Activated CD8-positive, alpha-beta memory T cell treated with anti-CD3 and anti-CD28 coated beads for 1 hour (primary cell): ENCODE measurements at places on chromosomes 7 and 10.

DNA sequence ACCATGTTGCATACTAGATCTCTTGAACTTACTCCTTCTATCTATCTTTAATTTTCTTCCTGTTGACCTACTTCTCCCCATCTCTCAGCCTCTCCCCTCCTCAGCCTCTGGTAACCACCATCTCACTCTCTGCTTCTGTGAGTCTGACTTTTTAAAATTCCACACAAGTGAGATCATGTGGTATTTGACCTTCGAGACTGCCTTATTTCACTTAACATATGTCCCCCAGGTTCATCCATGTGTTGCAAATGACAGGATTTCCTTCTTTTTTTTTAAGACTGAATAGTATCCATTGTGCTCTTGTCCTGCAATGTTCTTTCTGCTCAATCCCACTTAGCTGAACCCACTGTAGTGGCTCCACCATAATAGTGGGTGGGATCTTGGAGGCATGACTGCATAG is 51.4 kb upstream of the DNAJC1 start:
- no peak for DNase-seq

DNA sequence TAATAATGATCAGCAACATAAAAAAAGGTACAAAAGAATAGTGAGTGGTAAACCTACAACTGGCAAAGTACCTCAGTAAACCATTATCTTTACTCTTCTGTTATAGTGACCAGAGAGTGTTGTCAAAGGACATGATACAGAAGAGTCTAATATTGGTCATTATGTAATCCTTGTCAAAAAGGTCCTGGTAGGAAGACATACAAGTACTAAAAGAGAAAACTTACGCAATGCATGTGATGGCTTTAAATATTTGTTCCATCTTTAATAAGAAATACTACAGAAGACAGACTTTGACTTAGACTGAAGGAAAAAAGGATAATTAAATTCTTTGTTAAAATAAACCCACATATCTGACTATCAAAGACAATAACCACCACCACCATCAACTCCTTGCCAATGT is 6.5 kb downstream of the DOCK4 start:
- DNase-seq: no peak

- DNase-seq: no peak
These were observed 17.2 kb downstream of the SGPL1 start for GRCh38 chr10:70832852-70833528.

GRCh38 chr7:91424371-91424770 is 160.1 kb downstream of the FZD1 start:
- no peak for DNase-seq

GRCh38 chr7:143889068-143889467 is 12.9 kb downstream of the TCAF1 start:
- DNase-seq: no peak

DNA sequence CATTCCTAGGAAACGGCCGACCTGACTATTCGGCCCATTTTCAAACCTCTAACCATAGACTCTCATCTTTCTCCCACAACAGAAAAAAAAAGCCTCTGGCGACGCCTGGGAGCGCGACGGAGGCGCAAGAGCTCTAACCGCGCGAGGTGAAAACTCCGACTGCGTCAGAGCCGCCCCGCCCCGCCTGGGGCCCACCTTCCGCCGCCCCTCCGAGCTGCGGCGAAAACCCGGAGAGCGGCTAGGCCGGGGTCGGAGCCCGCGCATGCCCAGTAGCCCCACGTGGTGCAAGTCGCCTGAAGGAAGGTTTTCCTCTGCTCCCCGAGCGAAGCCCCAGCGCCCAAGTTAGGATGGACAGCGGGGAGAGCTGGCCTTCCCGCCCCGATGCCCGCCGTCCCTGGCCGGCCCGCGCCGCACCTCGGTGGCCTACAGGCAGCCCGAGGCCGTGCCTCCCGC is 683 bp upstream of the SGMS1 start:
- DNase-seq: peak; percentile 97
